ENCODE measurements at places on chromosomes 6 and 20. TPM values are rescaled to one million over a fixed set of nuclear protein-coding genes. Genes with fewer than 3 reads are reported as not detected.

The UBE2C gene
- polyA plus RNA-seq = 40.2 TPM

The TBXT gene
- polyA plus RNA-seq = not detected

The CTAGE9 gene
- not detected for polyA plus RNA-seq

- DNase-seq = no peak
Observed at GRCh38 chr6:108171918-108172516, 6.2 kb downstream of the NR2E1 start.

The CCN6 gene
- polyA plus RNA-seq = 0.29 TPM

DNA sequence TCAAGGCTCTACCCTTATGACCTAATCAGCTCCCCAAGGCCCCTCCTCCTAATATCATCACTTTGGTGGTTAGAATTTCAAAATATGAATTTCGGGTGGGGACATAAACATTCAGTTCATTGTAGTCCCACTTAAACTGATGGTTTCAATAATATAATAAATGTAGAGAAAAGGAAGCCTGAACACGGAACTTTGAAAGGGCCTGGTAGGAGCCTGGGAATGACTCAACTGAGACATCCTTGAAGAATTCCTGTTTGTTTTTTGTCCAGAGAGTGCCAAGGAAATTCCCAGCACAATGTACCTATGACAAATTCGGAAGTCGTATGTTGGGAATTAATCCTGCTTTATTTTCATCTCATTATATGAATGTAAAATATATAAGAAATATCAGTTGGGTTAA, 457.9 kb downstream of the PLCB1 start:
- DNase-seq = no peak

DNA sequence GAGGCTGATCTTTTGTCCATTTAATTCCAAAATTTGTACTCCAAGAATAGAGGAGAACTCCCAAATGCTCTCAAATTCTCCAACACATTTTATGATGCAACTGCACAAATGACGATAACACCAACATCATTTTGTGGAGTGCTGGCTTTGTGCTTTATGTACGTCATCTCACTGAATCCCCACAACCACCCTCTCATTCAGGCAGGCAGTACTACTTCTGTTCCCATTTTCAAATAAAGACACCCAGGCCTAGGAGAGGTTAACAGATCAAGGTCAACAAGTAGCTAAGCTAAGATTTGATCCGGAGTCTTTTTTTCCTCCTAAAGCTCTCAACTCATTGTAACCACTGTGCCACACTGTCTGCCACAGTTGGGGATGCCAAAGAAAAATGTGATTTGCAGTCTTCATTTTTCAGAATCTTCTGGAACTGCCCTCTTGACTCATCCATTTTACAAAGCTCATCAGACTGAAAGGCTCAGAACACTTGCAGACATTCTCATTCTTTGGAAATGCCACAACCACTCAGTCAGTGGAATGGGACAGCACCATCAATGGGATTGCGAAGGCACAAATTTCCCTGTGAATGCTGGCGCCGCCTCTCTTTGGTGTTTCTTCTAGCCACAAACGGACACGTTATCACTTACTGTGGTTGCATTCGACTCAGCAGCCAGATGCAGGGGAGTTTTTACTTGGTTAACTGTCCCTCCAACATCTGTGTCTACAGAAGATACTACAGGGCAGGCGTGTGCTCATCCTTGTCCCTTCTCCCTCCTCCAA, 184.4 kb downstream of the GJA10 start:
- no peak for DNase-seq

The PDE7B gene
- 6.9 TPM for polyA plus RNA-seq

The MLIP gene
- 57.6 TPM for polyA plus RNA-seq

GRCh38 chr6:19918436-19918835, 81.3 kb downstream of the ID4 start:
- DNase-seq = no peak

DNA sequence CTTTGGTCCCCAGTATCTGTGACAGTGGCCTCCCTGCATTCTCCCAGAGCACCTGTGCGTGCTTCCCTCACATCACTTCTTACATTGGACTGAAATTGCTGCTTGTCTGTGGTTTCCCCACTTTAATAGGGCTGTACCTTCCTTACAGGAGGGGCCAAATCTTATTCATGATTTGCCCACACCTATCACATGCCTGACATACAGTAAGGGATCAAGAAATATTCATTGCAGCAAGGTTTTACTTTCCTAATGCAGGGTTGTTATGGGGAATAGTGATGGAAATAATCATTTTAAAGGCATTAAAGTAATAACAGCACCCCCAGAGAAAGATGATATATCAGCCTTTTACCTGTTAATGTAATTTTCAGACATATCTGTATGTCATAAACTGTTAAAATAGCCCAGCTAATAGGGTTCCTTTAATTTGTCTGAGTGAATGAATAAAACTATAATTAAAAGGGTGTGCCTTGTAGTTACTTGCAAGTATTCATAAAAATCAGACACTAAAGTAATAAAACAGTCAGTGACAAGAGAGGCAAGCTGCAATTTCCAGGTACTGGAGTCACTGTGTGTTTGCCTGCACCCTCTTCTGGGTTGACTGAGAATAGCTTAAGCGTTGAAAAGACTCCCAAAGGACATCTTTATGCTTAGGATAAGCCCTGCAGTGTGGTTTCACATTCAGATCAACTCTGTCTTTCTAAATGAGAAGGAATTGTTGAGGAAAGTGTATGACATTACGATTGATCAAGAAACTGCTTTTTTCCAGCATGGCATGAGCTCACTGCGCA, 182.7 kb downstream of the PHACTR1 start:
- no peak for DNase-seq

- DNase-seq = peak; percentile 80
Observed at GRCh38 chr6:75437421-75437891, 56.1 kb downstream of the FILIP1 start.
